NCI-H1417 treated with DMSO at 0.1 percent for 48 hours (cell line): ENCODE measurements at places on chromosomes 7 and 10.

- DNase-seq, result no peak
Observed at GRCh38 chr7:42972699-42973500, 40.7 kb downstream of the MRPL32 start.

GRCh38 chr10:70457759-70458305, 16.4 kb upstream of the NODAL start:
- no peak for DNase-seq

- DNase-seq, result no peak
Observed at GRCh38 chr10:62972103-62972502, 155.9 kb upstream of the EGR2 start.

DNA sequence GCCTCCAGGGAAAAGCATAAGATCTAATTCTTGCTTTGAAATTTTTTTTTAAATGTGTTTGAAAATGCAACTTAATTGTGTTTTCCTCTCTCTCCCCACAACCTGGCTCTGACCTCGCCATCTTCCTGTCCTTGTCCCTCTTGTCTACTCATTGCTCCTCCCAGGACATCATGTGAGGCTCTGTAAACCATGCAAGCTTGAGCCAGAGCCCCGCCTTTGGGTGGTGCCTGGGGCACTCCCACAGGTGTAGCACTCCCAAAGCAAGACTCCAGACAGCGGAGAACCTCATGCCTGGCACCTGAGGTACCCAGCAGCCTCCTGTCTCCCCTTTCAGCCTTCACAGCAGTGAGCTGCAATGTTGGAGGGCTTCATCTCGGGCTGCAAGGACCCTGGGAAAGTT, 9.8 kb upstream of the CDHR1 start:
- no peak for DNase-seq

DNA sequence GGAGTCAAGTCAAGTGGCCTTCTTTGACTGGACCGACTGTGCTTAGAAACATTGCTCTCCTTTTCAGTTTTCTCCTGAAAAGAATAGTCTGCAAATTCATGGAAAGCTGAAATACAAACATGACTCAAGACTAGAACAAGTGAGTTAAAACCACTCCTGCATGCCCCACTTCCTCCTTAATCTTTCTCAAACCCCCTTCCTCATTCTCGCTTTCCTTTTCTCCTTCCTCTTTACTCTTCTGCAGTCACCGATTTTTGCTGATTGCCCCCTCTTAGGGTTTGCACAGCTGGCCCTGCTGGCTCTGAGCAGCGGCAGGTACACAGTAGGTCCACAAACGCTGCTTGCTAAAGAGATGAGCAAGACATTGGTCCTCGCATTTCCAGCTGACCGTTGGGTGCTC, 34.8 kb upstream of the MKI67 start:
- no peak for DNase-seq

DNA sequence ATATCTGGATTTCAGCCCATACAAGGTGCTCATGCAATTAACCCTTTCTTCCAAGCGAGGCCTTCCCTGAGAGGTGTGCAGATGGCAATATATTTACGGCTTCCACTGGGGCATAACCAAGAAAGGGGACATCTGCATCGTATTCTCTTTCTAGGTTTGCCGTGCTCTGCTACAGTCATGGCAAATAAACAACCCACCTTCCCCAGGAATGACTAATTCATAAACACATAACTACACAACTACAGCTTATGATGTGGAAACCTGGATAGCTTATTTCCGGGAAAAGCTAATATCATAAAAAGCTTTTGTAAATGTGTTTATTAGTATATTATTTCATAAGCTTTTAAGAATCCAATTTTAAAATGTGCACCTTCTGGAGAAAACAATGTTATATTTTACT, 120.0 kb downstream of the CAMK1D start:
- DNase-seq, result no peak

DNA sequence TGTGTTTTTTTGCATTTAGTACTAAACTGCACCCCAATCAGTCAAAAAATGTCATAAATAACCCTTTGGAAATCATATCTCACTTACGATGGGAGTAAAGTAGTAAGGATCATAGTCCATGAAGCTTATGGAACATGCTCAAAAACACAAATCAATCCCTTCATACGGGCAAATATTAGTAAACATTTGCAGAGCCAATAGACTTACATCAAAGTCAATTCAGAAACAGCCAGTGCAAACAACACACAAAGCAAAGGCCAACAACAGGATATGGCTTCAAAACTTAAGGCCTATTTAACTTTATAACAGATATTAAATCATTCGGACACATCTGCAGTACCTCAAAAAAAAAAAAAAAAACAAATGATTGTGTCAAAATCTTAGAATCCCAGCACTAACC, 32.1 kb downstream of the SGCE start:
- DNase-seq, result no peak

GRCh38 chr7:48708635-48709034, 215.7 kb upstream of the CDC14C start:
- DNase-seq, result no peak

DNA sequence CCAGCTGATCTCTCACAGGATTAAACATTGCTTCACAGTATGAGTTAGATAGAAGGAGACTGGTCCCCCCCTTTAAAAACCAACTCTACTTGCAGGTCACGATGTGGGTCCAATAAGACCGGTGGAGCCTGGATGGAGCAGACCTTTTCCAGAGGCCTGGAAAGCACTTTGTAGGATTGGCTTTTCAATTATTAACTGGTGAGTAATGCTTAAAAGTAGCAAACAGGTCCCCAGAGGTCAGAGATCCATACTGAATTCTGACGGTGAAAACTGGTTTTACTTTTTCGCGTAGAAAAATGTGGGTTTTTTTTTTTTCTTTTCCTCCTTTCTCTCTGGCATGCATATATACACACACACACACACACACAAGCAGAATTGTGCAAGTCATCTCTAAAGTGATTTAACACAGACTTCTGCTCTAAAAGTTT, 74.9 kb upstream of the OGDHL start:
- no peak for DNase-seq

- no peak for DNase-seq
Observed at GRCh38 chr10:97823734-97824133, 25.9 kb upstream of the GOLGA7B start.

DNA sequence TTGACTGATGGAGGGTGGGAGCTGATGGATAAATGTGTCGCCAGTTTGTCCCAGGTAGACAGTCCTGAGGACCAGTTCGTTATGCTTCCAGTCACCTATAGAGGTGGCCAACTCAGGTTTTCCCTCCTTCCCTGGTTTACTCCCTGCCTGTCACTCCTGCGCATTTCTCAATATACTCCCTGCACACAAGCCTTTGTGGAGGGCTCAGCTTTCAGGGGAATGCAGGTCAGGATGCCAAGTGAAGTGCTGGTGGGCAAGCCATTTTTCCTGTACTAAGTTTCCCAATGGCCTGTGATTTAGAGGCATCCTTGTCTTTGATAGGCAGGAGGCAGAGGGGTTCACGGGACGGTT, 473.5 kb upstream of the ZMIZ1 start:
- no peak for DNase-seq

DNA sequence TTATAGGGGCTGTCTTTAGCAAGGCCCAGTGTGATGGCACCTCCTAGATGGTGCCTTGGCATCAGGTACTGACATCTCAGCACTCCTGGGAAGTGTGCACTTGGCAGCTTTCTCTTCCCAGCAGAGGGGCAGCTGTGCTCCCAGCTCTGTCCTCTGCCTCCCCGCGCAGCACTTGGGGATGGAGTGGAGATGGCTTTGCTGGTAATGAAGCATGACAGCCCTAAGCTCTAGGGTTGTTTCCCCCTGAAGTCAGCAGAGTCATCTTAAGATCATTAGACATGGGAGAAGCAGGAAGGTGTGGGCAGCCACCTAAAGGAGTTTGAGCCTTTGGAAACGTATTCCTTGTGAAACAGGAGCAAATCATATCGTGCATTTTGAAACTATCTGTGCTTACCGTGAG, 46.7 kb downstream of the HTRA1 start:
- no peak for DNase-seq

DNA sequence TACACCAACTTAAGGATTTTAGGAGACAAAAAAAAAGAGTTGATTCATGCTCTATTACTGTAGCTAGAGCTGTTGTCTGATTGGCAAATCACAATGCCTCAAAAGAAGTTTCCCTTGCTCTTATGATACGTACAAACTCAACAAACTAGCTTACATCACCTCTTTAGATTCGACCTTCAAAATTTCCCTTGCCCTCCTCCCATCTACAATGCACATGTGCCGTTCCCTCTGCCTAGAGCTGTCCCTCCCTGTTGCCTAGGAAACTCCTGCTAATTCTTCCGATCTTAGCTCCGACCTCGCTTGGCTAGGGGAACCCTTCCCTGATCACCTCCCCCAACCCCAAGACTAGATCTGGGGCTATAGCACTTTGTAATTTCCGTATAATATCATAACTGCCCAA, 55.4 kb downstream of the MAP3K8 start:
- no peak for DNase-seq

DNA sequence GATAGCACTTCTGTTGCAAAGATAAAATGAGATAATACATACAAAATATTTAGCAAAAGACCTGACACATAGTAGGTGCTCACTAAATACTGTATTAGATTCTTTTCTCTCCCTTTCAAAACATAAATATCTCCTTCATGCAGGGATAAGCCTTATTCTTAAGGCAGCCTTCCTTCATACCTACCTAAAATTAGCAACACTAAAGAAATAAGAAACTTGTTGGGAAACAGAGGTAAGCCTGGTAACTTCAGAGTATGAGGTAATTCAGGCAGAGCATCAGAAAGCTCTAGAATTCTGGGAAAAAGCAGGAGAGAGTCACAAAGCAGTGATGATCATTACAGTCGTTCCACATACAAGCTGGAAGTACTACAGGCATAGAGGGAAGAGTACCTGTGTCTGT, 15.2 kb downstream of the HIBADH start:
- DNase-seq, result no peak

GRCh38 chr10:119686465-119687191, 35.4 kb downstream of the BAG3 start:
- no peak for DNase-seq

DNA sequence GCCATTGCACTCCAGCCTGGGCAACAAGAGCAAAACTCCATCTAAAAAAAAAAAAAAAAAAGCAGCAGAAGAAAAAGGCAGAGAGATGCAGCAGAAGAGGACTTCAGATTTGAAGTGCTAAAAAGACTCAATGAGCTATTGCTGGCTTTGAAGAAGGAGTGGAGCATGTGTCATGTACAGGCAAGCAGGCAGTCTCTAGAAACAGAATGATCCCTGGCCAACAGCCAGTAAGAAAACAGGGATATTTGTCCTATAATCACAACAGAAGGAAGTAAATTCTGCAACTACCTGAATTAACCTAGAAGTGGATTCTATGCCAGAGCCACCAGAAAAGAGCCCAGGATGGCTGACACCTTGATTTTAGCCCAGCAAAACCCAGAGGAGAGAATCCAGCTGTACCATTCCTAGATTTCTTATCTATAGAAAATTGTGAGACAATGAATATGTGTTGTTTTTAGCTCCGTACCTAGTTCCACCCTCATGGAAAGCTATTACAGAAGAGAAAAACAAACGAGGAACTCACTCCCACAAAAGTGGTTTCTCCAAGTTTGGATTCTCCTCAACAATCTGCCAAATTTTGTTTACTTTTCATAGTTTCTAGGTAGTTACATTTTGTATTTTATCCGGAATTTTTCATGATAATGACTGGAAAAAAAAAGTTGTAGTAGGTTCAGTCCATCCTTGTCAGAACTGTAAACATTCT, 198.2 kb upstream of the GNAI1 start:
- DNase-seq, result no peak

DNA sequence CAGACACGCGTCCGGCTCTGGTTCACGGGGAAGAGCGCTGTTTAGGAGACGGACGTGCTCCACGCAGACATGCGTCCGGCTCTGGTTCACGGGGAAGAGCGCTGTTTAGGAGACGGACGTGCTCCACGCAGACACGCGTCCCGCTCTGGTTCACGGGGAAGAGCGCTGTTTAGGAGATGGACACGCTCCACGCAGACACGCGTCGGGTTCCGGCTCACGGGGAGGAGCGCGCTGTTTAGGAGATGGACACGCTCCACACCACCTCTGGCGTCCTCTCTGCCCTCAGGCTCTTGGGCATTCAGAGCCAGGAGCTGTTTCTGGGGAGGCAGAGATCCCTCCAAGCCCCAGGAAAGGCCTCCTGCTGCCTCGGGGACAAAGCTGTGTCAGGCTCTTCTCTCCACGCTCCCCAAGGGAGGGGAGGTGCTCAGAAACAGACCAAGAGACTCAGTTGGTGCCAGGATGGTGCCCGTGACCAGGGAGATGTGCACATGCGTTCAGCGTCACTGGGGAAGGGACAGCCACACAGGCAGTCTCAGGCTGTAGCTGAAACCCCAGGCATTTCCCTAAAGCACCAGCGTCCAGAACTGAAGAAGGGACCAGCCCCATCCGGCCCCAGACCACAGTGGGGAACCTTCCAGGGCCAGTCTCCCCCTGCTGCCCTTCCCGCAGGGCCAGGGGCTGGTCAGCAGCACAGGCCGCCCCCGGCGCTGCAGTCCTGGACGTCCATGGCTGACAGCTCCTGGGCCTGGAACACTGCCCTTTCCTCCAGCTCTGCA, 175.6 kb downstream of the ELFN1 start:
- DNase-seq, result no peak

DNA sequence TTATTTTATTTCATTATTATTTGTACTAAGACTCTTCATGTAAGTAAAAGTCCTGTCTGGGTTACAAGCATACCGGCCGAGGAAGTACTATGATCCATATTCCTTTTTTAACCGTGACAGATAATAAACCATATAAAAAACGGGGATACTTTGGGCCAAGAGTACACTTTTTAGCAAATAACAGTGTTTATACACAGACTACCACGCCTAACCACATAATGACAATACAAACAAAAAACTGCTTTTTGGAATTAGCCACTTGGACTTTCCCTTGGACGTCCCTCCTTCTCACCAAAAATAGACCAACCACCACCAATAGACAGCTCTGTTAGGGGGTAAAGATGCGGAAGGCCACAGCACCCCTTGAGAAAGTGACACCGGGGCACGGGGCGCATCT, 800 bp downstream of the MINDY3 start:
- no peak for DNase-seq
